NCI-H510A treated with DMSO at 0.1 percent for 48 hours (cell line): ENCODE measurements at places on chromosomes 12 and 14.

GRCh38 chr14:31858868-31859267, 218.2 kb upstream of the ARHGAP5 start:
- no peak for DNase-seq

GRCh38 chr14:68896132-68896531, 83.0 kb downstream of the ACTN1 start:
- no peak for DNase-seq

DNA sequence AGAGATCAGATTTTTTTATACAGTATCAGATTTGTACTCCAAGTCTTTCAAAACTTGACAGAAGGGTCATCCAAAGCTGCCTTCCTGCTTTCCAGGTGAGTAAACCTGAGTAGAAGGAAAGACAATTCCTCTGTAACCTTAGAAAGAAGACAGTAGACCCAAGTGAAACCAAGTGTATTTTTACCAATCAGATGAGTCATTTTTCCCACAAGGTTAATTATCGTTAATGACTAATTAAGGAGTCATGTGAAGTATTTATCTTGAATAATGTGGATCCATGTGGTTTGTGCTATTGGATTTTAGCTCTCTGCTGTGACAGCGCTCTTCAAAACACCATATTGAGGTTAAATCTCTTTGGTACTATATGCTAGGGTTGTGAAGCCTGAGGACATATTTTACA, 74.0 kb upstream of the PELI2 start:
- DNase-seq = no peak

DNA sequence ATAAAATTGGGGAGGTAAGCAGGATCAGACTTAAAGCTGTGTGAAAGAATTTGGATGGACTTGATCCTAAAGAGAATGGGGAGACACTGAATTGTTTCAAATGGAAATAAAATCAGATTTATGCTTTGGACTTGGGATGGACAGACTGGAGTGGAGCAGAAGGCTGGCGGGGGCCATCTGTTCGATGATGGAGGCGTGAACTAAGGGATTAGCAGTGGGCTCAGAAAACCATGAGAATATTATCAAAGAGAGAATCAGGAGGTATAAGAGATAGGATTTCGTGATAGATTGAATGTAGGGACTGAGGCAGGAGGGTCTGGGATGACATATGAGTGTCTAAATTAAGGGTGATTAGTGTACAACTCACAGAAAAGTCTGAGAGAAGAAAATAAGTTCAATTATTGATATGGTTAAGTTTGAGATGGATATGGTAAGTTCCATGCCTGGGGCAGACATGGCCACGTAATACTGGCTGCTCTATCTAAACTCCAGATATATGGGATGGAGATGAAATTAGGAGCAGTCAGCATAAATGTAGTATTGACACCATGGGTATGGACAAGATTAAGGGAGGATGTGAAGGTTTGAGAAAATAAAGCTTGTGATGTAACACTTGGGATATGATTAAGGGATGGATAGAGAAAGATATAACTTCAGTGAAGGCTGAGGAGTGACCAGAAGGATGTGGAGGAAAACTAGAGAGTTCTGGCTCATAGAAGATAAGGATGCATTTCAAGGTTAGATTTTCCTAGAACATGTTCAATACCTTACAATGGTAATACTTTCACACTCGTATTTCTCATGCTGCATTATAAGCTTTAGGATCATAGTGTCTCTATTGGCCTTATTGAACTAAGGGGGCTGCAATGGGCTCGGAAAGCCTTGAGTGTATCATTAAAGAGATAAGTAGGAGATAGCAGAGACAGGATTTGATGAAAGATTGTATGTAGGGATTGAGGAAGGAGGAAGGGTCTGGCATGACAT, 1.0 kb upstream of the TSSK4 start:
- no peak for DNase-seq

GRCh38 chr14:59849411-59850130, 21.0 kb downstream of the RTN1 start:
- DNase-seq = no peak

DNA sequence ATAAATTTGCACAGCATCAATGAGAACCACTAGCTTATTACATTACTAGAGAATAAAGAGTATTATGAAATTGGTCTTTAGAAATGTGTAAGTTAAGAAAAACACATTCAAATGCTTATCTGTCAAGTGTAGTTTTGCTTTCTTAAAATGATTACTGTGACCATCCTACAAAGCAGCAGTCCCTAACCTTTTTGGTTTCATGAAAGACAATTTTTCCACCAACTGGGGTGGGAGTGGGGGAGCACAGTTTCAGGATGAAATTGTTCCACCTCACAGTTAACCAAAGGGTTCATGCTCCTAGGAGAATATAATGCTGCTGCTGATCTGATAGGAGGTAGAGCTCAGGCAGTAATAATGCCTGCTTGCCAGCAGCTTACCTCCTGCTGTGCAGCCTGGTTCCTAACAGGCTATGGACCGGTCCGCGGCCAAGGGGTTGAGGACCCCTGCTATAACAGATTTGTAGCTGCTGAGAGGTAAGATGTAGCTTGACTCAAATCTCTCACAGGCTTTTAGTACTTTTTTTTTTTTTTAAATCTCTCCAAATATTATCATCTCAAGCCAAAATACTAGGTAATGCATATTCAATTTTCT, 45.4 kb downstream of the PPP4R3A start:
- DNase-seq = no peak

DNA sequence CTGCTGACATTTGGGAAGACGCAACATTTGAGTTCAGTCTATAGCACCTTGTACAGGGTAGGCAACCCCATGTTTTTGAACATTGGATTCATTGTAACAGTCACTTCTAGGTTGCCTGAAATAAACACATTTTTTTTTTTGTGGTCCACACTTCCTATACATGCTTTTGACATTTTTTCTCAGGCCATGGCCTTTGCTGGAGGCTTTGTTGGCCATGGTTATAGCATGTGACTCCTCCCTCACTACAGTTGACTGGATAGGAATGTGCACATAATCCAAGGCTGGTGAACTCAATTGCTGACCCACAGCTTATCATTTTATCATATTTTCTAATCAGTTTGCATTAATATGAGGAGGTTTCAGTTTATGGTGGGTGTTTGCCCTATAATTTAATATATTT, 60.6 kb downstream of the TMEM117 start:
- no peak for DNase-seq
